ENCODE measurements at places on chromosomes 6 and 20.

DNA sequence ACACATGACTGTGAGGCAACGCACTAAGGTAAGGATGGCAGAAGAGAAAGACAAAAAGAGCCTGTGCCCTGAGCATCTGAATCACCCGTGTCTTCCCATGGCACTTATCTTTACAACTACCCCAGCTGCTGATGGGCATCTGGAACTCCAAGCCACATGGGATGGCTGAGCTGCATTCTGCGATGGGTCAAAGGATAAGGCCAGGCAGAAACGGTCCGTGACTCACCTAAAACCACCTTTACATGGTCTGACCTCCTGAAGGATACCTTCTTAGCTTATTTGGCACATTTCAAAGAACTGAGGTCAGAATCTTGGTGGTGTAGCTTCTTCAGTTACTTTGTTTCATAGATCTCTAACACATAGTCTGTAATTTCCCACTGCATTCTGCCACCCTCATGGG lies 99.7 kb downstream of the DNAH8 start:
- DNase-seq = no peak

DNA sequence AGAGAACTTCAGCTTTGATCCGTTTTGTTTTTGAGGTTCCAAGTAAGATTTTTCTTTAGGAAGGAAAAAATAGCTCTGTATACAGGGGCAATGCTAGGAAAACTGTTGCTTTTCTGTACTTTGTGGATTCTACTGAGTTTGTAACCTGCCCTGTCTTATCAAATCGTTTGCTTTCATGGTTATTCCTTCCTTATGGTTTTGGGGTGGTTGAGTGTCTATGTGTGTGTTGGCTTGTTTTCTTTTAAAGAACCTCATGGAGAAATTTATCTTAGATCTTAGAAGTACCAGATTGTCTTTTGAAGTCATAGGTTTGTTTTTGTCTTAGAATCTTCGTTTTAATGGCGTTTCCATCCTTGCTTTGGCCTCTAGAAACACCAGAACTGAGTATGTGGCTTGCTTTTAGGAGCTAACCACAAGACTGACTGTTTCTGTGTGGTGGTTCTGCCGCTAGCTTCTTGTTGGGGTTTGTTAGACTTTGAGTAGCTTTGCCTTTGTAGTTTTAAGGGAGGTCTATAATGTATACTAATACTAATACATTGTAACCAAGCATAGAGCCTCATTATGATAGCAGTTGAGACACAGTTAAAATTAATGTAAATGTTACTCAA lies 86.8 kb downstream of the RPP40 start:
- no peak for DNase-seq

DNA sequence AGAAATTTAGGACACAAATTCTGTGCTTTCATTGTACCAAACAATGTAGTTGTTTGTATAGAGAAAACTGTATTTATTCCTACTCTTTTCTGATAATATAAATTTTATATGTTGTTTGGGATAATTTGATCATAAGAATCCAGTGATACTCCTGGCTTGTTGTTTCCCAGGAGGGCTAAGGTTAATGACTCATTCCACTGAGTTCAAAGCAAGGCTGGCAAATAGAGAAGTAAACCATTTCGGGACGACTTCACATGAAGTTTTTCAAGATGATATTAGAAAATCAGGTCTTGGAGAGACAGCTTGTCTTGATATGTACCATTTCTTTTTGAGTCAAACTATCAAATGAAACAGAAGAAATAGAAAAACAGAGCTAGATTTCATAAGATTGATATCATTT lies 326.1 kb upstream of the CNR1 start:
- DNase-seq = no peak

DNA sequence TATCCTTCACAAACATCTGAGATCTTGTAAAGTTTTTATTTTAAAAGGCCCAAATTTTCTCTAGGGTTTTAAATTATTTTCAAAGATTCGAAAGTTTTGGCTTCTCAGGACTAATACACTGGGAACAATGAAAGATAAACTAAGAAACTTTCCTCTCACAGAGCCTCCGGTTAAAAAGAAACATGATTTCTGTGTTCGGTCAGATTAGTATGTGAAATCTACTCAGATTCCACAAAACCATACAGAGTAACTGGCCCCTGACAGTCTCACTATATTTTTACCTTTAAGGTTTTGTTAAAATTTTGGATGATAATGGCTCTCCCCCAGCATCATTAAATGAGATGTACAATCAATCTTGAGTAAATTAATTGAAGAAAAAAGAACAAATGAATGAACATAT lies 471.0 kb downstream of the COL12A1 start:
- DNase-seq = no peak

DNA sequence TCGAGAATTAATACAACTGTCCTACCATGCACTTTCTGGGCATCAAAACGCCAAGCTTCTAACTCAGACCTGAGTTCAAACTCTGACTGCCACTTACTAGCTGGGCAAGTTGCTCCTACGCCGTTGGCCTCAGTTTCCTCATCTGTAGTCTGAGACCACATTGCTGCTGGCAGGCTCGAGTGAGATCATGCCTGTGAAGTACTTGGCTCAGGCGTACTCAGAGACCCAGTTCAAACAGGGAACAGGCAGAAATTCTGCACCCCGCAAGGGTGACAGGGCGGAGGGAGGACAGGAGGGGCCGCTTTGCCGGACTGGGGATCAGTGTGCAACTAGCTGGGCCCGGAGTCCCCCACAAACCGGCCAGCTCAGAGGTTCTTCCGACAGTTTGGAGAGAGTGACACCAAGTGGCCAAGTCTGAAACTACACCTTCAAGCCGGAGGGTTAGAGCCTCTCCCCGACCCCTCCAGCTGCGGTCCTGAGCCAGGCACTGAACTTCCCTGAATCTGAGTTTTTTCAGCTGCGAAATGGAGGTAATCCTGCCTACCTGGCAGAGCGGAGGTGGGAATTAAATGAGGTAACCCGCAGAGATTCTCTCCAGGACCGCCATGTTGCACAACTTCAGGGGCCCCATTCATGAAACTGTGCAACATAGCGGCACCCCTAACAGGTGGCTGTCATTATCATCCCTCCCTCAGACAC lies 46.0 kb upstream of the PTPN1 start:
- DNase-seq = no peak

DNA sequence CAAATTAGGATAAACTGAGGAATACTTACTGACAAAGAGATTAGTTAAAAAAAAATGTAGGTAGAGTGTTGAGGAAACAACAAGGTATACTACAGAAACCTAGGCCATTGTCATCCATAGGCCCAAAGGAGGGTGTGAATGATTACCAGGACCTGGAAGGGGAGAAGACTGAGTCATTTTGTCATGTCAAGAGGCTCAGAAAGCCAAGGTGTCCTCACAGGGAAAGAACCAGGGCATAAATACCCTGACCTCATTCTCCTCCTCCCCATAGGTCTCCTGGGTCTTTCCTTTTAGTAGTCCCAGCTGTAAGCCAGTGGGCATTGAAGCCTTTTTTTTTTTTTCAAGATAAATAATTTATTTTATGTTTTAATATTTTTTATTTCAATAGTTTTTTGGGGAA lies 582.1 kb upstream of the JAG1 start:
- no peak for DNase-seq

DNA sequence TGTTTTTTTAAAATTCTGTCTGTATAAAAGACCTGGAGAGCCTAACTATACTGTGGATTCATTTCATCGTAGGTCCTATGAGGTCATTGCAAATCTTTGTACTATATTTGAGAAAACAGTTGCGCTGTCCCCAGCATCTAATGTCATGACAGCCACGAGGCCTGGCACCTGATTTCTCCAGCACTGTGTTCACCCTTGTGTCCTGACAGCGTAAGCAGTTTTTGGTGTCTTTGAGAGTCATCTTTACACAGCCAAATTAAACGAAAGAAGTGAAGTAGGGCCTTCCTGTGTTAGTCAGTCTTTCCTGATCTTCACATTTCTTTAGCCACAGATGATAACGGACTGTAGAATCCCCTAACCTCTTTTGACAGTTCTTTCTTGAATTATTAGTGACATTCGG lies 70.6 kb upstream of the PHACTR2 start:
- no peak for DNase-seq

DNA sequence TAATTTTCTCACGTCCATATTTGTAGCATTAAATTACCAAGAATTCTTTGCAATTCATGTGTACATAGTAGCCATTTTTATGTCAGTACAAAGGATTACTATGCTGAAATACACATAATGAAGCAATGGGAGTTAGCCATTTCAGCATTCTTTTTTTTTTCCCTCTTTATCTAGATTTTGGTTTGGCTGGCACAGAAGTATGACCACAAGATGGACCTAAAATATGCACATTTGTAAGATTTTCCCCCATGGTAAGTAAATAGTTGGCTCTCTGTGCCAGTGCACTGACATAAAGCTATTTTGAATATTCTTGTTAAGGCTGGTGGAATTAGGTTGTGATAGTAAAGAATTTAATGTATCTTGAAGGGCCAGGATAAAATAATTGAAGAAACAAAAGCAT lies 486.1 kb upstream of the BTBD3 start:
- DNase-seq = no peak

GRCh38 chr6:96016334-96017069 lies 728 bp downstream of the FUT9 start:
- DNase-seq = no peak

- DNase-seq = no peak
These were observed 221.1 kb upstream of the PREP start for GRCh38 chr6:105624021-105624420.

GRCh38 chr6:135936606-135937005 lies 85.1 kb downstream of the PDE7B start:
- peak; percentile 72 for DNase-seq

GRCh38 chr20:32112841-32113240 lies 3.3 kb downstream of the TM9SF4 start:
- DNase-seq = no peak

- no peak for DNase-seq
These were observed 88.8 kb downstream of the EYA2 start for GRCh38 chr20:46983466-46983865.

DNA sequence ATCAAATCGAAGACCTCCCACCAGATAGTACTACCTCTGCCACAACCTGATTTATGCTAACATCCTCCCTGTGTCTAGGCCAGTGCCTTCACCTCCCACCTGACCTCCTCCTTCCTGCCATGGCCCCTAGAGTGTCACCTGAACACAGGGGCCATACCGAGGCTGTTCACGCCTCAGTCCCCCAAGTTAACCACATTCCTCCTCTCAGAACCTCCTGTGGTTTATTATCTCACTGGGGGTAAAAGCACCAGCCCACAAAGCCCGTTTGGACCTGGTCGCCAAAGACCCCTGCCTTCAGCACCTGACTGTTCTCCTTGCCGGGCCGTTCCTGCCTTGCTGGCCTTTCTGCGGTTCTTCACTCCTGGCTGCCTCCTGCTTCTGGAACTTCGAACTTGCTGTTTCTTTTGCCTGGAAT lies 13.7 kb downstream of the MAS1 start:
- no peak for DNase-seq

GRCh38 chr6:30555816-30556065 lies 548 bp downstream of the GNL1 start:
- no peak for DNase-seq

- DNase-seq = no peak
These were observed 500.3 kb downstream of the NKAIN2 start for GRCh38 chr6:124303971-124304370.

DNA sequence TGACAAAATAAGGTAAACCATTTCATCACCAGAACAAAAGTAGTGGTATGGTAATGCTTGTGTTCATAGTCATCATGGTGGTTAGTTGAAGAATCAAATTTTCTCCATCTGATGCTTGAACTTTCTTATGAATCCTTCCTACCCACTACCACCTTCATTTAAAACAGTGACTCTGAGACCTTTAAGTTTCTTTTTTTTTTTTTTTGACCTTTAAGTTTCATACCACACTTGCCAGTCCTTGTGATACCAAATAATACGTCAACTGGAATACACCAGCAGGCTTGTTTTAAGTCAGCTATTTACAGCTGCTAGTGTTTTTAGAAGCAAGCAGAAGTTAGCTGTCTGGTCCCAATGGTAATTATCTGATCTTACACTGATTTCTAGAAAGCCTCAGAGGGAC lies 413.4 kb upstream of the SOX4 start:
- no peak for DNase-seq

DNA sequence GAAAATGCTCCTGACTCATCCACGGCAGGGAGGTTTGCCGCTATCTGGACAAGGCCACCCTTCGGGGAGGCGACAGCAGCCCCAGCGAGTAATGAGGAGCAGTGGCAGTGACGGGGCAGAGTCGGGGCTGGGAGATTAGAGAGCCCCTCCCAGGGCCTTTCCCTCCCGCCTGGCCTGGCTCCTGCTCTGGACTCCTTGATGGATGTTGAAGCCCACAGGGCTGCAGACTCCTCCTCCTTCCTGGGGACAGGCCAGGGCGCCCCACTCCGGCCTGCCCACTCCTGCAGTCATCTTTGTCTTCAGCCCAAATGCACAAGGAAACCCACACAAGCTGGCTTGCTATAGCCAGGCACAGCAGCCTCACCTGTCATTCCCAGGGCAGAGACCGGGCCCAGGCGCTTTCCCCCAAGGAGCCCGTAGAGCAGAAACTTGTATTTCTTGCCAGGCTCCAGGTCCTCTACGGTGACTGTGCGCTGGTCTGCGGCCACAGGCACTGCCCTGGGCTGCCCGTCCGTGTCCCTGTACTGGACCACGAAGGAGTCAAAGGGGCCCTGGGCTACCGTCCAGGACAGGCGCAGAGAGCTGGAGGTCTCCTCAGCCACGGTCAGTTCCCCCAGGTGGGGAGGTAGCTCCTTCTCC lies 7.7 kb downstream of the CYP21A2 start:
- DNase-seq = no peak

GRCh38 chr6:83193747-83194566 lies 800 bp downstream of the RWDD2A start:
- no peak for DNase-seq

GRCh38 chr20:51311636-51312479 lies 230.7 kb downstream of the NFATC2 start:
- DNase-seq = no peak

DNA sequence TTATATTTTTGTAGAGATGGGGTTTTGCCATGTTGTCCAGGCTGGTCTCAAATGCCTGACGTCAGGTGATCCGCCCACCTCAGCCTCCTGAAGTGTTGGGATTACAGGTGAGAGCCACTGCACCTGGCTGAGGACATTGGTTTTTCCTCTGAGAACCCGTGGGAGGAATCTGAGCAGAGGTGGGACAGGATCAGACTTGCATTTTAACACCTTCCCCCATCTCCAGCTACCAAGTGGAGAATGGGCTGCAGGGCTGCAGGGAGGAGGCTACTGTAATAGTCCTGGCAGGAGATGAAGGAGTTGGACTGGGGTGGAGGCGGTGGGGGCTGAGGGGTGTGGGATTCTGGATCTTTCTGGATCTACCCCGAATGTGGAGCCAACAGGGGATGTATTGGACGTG lies 24.5 kb downstream of the FAM110A start:
- peak; percentile 69 for DNase-seq

GRCh38 chr20:14142171-14142570 lies 146.9 kb downstream of the MACROD2 start:
- peak; percentile 9 for DNase-seq

DNA sequence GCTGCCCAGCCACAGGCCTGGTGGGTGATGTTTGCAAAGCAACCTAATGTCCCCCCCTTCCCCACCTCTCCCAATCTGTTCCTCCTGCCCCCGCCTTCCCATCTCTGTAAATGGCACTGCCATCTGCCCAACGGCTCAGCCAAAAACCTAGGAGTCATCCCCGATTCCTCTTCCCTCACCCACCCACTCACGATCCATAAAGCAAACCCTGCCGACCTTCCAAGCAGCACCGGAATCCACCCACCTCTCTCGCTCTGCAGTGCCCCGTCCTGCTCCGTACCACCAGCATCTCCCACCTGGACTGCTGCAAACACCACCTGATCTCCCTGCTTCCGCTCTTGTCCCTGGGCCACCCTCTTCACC lies 37.6 kb downstream of the SULF2 start:
- no peak for DNase-seq
